ENCODE measurements at places on chromosomes 2 and 18. TPM values are rescaled to one million over a fixed set of nuclear protein-coding genes. Genes with fewer than 3 reads are reported as not detected.

RASGRP3 gene
- 46.9 TPM for total RNA-seq

CYTIP gene
- total RNA-seq = 1.5 TPM

CAPN14 gene
- total RNA-seq = 0.26 TPM

BCL2 gene
- 18.3 TPM for total RNA-seq

IAH1 gene
- 77.1 TPM for total RNA-seq

ACADL gene
- total RNA-seq = 0.55 TPM

CHRND gene
- not detected for total RNA-seq

- no peak overlapping the region for H3K4me3 ChIP-seq
- no peaks in the 10 kb centered on the region for H3K36me3 ChIP-seq
- DNase-seq = peak; percentile 11
- peaks cover 59% of the 10 kb centered on the region for H3K4me1 ChIP-seq
Observed at GRCh38 chr2:128305555-128306080, 13.1 kb downstream of the HS6ST1 start.

DNA sequence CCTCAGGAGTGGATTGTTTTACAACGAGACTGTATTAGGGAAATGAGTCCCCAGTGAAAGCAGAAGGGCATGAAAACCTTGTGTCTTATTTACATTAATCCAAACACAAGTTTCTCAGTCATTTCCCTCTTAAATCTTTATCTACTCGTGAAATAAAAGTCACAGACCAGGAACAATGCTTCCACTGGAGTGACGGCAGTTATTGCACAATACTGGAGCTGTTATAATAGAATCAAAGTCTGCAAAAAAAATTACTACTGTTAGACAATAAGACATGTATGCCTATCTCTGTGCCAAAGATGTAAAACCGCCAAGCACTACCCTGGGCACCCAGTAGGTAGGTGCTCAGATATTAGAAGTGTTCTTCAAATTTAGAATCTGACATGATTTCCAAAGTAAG is 375.5 kb downstream of the ZNF521 start:
- no peak for DNase-seq
- H3K4me3 ChIP-seq = no peak overlapping the region
- no peaks in the 10 kb centered on the region for H3K4me1 ChIP-seq
- H3K27ac ChIP-seq = no peak overlapping the region
- no peaks in the 10 kb centered on the region for H3K36me3 ChIP-seq

DNA sequence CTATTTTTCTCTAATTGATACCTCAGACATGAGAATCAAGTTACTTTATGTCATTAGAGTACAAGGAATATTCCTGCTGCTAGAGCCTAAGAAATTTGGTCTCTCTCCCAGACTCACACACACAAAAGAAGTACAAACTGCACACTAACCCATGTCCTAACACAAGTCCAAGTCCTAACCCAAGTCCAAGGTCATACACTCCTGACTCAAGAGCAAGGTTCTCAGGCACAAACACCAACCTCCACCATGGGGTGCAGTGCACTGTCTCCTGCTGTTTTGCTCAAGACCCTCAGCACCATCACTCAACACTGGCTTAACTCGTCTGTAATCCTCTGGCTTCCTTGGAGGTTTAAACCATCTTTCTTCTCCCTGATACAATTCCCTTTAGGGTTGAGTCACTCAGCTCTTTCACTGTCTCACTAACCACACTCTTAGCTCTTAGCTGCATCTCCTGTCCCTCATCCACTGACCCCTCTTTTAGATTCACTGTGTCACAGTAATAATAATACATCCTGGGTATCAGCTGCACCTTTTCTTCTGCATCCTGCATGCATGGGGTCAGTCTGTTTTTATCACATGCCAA is 129.8 kb downstream of the BCL2L11 start:
- no peaks in the 10 kb centered on the region for H3K27me3 ChIP-seq
- DNase-seq = no peak
- no peak overlapping the region for H3K27ac ChIP-seq
- H3K36me3 ChIP-seq = no peaks in the 10 kb centered on the region

DNA sequence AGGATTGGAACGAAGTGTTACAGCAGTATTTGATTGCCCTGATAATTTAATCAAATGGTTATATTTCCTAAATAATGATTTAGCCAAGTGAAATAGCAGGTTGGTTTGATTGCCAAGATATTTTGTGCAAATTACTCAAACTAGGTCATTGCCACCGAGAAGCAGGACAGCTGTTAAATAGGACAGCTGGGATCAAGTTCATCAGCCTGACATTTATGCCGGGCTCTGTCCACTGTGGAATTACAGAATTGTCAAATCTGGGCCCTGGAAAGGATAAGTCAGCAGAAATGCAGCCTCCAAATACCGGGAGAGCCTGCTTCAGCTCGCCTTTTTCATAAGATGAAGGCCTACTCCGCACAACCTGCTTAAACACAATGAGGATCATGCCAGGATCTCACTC is 73.9 kb upstream of the RPL31 start:
- peaks cover 20% of the 10 kb centered on the region for H3K4me1 ChIP-seq
- no peak for DNase-seq
- H3K4me3 ChIP-seq = no peak overlapping the region
- no peaks in the 10 kb centered on the region for H3K27me3 ChIP-seq
- H3K36me3 ChIP-seq = peaks cover 24% of the 10 kb centered on the region

GRCh38 chr2:218396688-218397462 is 2.8 kb upstream of the CTDSP1 start:
- H3K27me3 ChIP-seq = no peaks in the 10 kb centered on the region
- H3K36me3 ChIP-seq = no peaks in the 10 kb centered on the region
- peaks cover 22% of the 10 kb centered on the region for H3K4me1 ChIP-seq
- peak; percentile 86 for DNase-seq
- peak overlapping the region; percentile 93 for H3K4me3 ChIP-seq
- H3K27ac ChIP-seq = peak overlapping the region; percentile 100

- no peaks in the 10 kb centered on the region for H3K4me1 ChIP-seq
- DNase-seq = no peak
- no peaks in the 10 kb centered on the region for H3K36me3 ChIP-seq
- no peak overlapping the region for H3K27ac ChIP-seq
Observed at GRCh38 chr2:242030858-242031257, 161.3 kb downstream of the RTP5 start.

GRCh38 chr2:60479226-60480088 is 74.0 kb downstream of the BCL11A start:
- no peak overlapping the region for H3K27ac ChIP-seq
- DNase-seq = no peak
- H3K36me3 ChIP-seq = no peaks in the 10 kb centered on the region

DNA sequence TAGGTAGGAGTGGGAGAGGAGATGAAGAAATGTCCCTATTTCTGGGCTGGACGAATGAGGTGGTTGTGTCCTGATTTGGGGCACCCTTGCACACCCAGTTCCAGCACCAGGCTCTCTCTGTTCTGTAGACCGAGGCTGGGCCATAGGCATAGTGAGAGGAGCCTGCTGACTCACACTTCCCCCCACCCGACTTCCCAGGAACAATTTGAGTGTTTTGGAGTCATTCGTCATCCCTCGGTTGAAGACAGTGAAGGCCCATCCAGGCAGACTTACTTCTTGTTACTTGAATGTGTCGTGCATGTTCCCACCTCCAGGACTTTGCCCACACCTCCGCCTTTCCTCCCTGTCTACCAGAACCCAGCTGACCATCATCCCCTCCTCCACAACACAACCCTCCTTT is 179.1 kb downstream of the HAUS1 start:
- H3K27me3 ChIP-seq = no peaks in the 10 kb centered on the region
- no peak overlapping the region for H3K4me3 ChIP-seq
- H3K27ac ChIP-seq = no peak overlapping the region
- H3K4me1 ChIP-seq = peaks cover 5% of the 10 kb centered on the region

DNA sequence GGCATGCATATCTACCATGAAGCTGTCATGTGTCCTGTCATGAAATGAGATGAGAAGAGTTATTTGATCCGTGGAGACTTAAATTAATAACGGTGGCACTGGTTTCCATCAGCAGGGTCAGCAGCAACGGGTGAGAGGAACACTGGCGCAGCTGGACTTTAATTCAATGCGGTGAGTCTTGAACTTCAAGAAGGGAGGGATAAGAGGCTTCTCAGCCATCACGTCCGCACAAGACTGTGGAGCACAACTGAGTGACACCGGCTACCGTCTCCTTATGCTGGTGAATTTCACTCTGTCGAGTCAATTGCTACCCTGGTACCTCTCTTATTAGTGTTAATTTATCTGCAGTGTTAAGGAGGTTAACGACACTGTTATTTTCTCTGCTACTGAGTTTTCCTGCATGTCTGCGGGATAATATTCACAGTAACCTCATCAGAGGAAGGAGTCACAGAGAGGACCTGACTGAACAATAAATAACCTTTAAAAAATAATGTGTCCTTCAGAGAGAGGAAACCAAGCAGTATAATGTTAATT is 236.8 kb downstream of the EPHA4 start:
- no peaks in the 10 kb centered on the region for H3K27me3 ChIP-seq
- no peaks in the 10 kb centered on the region for H3K36me3 ChIP-seq
- H3K4me3 ChIP-seq = no peak overlapping the region
- no peaks in the 10 kb centered on the region for H3K4me1 ChIP-seq
- no peak overlapping the region for H3K27ac ChIP-seq
